NCI-H1048 (cell line): ENCODE measurements at places on chromosomes 3 and 15.

GRCh38 chr15:28902856-28903255 is 17.1 kb downstream of the APBA2 start:
- DNase-seq: no peak

DNA sequence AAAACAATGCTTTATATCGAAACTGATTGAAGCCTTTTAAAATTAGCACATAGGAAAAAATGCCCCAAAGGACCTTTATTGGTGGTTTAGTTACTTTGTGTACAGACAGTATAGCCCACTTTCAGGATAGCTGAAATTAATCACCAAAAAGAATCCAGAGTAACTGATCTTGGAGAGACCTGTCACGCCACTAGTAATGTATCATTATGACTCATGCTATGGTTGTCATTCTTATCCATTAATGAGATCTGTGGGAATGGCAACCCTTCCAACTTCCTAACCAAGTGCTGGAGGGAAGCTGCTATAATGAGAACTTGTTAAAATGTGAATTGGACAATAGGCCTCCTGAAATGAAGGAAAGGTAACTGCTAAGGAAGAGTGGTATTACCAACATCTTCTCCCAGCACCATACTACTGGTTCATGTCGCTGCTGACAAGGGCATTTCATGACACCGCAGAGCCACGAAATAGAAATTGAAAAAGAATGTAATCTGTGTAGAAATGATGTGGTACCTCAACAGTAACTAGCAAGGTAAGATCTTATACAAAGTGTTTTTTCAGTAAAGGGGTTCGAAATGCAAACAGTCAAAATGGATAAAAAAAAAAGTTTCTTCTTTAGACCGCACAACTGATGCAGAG is 7.1 kb upstream of the EMC4 start:
- DNase-seq: no peak

GRCh38 chr3:152266221-152266995 is 2.3 kb upstream of the MBNL1 start:
- no peak for DNase-seq

GRCh38 chr3:30319713-30320112 is 286.7 kb upstream of the TGFBR2 start:
- DNase-seq: no peak

DNA sequence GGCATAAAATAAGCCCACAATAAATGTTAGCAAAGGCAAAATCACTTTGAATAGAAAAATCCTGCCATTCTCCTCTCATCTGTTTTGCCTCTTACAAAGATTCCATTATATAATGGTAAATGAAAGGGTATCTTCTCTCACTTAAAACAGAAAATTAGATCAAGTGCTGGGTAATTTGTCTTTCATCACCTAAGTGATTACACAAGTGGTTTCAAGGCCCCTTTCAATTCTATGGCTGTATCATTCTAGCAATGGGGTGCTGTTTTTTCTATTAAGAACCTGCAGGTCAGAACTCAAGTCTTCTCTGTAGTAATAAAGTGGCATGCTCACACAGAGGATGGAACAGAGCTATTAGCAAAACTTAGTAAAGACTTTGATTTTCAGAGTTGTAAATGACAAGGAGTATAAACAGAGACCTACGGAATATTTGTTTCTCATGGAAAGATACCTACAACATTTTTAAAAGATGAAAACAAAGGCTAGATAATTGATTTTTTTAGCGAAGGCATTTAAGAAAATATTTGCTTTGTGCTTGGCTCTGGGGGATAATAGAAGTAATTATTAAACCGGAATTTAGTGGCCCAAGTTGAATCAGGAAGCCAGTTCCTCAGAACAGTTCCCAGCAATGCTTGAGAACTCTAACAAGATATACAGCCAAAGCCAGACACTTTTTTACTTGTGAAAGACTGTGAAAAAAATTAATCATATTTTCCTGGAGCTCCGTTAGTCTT is 137.4 kb downstream of the CMSS1 start:
- no peak for DNase-seq

DNA sequence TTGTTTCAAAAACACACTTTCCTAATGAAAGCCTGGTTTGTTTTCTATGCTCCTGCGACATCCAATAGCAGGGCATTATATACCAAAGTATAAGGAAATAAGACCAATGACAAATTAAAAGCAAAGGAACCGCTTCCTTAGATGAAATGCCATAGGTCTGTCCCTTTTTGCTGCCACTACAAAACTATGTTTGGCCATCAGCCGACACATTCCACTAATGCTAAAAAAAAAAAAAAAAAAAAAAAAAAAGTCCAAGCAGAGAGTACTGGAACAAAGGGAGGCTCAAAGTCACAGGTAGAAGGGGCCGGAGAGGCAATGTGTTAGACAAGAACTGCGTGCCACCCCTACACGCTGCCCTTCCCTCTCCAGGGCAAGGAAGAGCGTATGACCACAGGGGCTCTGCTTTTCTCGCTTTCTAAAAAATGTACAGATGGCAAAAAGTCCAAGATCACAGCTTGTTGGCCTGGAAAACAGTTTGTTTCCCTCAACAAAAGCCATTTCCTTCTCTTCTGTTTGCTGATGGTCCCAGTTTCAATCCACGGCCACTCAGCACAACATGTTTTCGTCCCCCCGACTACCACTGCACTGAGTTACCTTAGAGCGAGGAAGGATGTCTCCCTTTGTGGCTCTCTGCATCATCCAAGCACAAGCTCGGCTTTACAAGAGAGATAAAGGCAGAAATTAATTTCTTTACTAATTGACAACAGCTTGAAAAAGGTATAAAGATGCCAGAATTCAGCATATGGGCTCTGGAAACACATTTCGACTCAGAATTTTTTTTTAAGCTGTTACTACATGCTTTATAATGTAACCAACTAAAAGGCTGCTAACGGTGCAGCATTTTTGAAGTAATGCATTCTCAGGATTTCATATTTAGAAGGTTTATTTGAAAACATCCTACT is 70.8 kb downstream of the ABTB1 start:
- no peak for DNase-seq

GRCh38 chr15:66966256-66966655 is 99.1 kb upstream of the SMAD3 start:
- no peak for DNase-seq

- DNase-seq: no peak
These were observed 90.1 kb downstream of the SATB1 start for GRCh38 chr3:18334837-18335601.

DNA sequence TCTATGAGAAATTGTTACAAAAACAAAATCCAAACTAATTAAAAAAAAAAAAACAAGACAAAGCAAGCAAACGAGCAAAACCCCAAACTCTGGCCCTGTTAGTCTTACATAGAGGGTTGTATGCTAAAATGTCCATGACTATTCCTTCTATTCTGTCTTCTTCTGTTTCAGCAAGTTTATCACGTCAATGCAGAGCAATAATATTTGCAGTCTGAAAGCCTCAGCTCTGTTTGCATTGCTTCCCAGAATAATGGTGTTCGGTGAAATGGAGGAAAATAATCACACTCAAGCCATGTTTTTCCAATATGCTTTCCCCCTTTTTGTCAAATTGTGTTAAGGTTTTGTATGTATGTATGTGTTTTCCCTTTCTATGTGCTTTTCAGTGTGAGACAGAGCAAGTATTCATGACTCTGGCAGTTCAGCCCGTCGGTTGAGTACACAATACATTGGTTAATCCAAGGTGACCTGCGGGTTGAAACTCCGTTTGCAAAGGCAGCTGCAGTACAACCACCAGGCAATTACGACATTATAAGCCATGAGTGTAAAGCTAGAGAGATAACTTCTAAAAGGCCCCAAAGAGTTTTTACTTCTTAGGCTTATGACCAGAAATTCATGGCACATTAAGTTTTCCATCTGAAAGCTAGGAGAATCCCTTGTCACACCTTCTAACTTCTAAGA is 34.9 kb upstream of the MAGI1 start:
- no peak for DNase-seq

DNA sequence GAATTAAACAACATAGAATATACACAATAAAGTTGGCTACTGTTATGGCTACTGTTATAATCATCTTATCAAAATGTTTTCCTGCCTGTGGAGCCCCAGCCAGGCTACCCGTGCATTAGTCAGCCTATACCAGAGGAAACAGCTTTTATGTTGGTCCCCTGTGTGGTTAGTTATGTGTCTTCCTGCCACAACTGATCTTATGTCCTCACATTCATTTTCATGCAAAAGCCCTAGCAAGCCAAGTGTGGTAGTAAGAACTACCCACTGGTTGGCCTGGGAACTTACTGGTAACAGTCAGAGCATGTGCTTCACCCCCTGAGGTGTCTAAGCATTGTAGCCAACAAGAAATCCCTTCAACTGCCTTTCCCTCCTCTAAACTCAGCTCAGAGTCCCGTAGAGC is 21.8 kb downstream of the MGLL start:
- no peak for DNase-seq

DNA sequence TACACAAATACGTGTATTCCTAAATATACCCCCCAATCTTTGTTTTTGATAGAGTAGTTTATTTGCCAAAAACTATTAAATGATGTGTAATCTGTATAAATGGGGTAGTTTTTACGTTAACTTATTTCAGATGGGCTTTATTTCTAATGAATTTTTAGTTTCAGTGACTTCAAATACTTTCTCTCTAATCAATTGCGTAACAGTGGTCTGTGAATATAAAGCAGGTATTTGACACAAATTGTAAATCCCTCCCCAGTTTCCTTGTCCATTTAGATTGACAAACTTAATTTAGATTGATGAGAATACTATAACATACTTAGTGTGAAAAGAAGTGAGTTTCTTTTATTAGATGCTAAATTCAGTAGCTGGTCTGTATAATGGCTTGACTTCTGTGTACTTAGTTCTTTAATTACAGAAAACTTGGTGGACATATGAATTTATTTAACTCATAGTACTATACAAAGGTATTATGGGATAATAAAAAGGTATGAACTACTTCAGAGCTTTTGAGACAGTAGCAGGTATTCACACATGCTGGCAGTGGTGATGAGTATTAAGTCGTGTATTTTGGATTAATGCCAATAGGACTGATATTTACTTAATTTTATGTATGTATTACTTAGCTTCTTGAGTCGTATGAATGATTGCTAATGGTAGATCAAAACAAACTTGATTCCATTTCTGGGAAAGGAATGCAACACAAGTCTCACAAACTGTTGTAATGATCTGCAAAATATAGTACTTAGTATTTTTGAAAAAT is 81.6 kb downstream of the STT3B start:
- DNase-seq: no peak

DNA sequence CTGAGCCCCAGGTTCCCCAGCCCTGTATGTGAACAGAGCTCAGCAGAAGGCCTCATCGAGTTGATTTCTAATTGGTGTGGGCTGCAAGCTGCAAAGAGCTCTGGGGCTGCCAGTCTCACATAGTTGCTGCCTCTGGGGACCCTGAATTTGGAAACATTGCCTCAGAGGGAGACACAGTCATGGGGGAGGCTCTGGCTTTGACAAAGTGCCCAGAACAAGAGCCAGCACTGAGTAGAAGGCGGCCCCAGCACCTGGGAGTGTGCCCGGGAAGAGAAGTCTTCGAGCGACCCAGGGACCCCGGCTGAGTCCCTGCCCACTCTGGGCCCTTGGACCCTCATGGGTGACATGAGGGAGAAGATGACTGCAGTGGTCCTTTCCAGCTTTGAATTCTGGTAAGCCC is 7.3 kb downstream of the NTRK3 start:
- DNase-seq: no peak

DNA sequence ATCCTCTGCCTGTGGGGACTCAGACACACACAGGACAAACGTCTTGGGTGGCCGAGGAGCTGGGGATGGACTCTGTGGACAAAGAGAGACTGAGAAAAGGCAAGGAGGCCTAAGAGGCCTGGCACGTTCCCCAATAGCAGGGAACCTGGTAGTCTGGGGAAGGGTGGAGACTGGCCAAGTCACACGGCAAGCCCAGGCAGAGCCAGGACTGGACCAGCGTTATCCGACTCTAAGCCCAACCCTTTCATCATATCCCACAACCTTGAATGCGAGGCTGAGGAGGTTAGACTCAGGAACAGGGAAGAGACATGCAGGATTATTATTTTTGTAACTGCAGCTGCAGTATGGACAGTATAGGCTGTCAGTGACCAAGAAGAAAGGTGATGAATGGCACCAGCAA is 53.4 kb downstream of the SLC6A11 start:
- no peak for DNase-seq

GRCh38 chr3:61438253-61439121 is 122.9 kb upstream of the PTPRG start:
- no peak for DNase-seq

DNA sequence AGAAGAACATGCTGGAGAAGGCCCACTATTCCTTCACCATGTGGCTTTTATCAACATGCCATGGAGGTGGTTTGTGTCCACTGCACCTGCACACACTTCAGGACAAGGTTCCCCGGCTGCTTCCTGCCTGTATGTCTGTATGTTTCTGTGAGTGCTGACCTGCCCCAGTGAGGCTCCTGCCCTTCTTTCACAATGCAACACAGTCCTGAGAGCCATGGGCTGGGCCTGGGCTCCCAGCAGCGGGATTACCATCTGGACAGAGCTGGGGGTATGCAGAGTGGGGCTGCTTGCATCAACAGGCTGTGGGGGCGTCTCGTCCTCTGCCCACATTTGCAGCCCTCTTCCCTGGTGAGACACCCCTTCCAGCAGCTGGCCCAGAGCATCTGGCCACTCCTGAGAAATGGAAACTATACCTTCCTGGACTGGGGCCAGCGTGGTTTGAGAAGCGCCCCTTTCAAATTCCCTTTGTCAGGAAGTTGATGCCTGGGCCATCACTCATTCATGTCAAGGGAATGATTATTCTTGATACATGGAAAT is 29.3 kb upstream of the C15orf39 start:
- no peak for DNase-seq

DNA sequence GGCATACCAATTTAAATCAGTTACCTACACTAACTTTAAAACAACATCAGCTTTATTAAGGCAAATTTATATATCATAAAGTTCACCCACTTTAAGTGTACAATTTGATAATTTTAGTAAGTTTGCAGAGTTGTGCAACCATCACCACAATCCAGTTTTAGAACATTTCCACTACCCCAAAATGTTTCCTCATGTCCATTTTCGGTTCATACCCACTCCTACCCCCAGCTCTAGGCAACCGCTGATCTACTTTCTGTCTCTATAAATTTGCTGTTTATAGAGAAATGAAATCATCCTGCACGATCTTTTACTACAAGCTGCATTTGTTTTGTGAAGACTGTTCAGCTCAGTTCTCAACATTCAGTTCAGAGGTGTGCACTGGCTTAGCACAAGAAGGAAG is 31.5 kb upstream of the FAM81A start:
- DNase-seq: no peak

GRCh38 chr15:43270113-43270665 is 3.5 kb upstream of the TGM5 start:
- DNase-seq: no peak

GRCh38 chr3:153166206-153166605 is 4.2 kb downstream of the RAP2B start:
- no peak for DNase-seq

DNA sequence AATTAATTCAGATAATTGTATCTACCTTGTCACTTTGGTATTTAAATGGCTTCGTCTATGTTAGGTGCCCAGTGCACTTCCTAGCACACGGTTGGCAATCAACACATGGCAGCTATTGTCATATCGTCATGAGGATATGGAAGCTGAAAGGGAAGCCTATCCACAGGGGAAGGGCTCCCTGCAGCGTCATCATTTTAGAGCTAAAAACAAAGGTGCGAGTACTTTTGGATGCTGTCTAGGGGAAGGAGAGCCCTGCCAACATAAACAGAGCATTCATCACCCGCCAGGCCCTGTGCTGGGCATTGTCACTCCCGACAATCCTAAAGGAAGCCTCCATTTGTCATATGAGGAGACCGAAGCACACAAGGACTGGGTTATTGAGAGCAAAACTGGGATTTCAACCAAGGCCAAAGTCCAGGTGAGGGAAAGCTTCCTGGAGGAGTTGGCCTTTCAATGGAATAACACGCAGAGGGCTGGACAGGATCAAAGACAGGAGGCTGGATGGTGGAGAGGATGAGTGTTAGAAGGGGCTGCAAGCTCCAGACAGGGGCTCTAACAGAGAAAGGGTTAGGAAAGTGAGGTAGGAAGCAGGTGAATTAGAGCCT is 8.0 kb upstream of the PARL start:
- no peak for DNase-seq
